Hypothalamus (tissue), 51 donors: ENCODE measurements at places on chromosomes 4 and X.

- no peak for DNase-seq
Observed at GRCh38 chr4:91630054-91630453, 673.7 kb upstream of the GRID2 start.

DNA sequence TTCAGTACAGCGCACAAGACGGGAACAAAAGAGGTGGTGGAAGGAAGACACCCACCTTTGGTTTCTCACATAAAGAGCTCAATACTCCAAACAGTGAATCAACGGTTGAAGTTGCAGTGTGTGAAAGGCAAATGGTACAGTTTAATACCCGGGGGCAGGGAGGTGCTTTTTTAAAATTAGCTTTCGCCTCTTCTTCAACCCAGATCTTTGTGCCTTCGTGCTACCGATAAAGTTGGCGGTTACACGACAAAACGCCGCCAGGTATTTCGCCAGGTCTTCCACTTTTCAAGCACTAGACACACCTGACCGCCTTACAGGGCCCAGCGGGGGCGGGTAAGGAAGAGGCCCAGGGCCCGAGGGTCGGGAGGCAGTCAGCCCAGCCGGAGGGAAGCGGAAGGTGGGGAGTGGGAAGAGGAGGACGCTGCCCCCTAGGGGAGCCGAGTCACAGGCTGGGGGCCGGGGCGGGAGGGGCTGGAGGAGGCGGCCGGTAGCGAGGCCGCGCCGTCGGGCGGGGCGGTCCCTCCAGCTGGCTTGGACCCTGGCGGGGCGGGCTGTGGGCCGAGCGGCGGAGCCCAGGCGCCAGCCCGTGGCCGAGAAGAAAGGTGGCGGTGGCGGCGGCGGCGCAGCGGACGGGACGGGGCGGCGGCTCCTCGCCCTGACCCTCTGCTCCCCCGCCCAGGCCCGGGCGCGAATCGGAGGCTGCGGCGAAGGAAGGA lies 16.0 kb downstream of the UTP3 start:
- DNase-seq: peak; percentile 20

GRCh38 chr4:80103629-80104028 lies 30.6 kb upstream of the ANTXR2 start:
- no peak for DNase-seq

DNA sequence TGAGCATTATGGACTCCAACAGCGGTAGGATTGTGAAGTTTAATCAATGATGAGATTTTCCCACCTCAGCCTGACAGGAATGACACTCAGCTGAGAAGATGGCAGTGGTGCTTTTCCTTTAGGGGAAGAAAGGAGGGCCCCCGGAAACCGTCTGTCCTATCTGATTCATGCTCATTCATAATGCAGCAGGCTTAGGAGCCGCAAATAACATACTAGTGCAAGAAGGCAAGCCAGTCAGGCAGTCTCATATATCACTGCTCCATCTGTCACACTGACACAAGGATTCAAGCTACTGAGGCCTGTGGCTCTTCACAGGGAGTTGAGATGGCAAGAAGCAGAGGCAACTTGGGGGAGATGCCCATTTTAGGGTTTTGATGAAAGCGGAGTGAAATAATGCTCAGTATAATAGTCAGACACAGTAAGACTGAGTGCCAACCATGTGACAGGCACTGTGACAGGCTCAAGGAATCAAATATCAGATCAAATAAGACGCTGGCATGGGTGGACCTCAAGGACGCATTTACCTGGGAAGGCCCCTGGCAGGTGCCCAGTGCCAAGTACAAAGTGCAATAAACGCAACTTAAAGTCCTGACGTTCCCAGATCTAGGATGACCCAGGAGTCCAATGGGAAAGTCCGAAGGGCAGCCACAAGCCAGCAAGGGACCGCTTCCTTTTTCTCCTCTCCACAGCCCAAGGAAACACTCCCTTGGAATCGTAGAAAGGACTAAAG lies 63.4 kb downstream of the FHDC1 start:
- DNase-seq: no peak

GRCh38 chr4:14620567-14621141 lies 381.6 kb upstream of the CPEB2 start:
- no peak for DNase-seq

DNA sequence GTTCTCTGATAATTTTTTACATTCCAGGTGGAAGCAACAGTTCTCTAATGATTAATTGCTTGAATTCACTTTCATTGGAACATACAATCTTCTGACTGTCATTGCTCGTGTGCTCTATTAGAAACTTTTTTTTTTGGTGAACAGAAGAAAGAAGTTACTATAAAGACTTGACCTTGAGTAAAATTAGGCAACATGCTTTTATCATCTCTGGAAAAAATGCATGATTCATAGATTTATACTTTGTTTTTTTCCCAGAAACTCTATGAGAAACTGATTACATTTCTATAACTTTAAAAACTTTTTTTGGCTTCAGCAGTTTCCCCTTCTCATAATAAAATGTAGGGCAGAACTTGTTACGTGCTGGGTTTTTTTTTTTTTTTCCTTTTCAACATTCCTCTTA lies 167.6 kb downstream of the ARHGAP10 start:
- DNase-seq: no peak

DNA sequence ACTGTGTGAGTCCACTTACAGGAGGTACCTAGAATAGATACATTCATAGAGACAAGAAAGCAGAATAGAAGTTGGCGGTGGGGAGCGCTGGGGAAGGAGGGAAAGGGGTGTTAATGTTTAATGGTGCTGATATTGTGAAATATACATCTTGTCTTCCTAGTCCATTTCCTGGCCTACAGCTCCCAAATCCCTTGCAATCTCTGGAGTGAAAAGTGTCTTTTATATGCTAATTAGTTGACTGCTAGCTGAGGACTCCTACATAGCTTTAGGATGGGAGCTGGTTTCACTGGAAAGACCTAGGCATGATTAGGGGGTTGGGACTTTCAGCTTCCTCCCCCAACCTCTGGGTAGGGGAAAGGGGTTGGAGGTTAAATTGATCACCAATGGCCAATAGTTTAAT lies 36.0 kb downstream of the FUNDC1 start:
- DNase-seq: no peak

- no peak for DNase-seq
Observed at GRCh38 chr4:186159613-186160012, 31.8 kb upstream of the CYP4V2 start.

- no peak for DNase-seq
Observed at GRCh38 chrX:48003367-48003757, 427 bp downstream of the ZNF182 start.

DNA sequence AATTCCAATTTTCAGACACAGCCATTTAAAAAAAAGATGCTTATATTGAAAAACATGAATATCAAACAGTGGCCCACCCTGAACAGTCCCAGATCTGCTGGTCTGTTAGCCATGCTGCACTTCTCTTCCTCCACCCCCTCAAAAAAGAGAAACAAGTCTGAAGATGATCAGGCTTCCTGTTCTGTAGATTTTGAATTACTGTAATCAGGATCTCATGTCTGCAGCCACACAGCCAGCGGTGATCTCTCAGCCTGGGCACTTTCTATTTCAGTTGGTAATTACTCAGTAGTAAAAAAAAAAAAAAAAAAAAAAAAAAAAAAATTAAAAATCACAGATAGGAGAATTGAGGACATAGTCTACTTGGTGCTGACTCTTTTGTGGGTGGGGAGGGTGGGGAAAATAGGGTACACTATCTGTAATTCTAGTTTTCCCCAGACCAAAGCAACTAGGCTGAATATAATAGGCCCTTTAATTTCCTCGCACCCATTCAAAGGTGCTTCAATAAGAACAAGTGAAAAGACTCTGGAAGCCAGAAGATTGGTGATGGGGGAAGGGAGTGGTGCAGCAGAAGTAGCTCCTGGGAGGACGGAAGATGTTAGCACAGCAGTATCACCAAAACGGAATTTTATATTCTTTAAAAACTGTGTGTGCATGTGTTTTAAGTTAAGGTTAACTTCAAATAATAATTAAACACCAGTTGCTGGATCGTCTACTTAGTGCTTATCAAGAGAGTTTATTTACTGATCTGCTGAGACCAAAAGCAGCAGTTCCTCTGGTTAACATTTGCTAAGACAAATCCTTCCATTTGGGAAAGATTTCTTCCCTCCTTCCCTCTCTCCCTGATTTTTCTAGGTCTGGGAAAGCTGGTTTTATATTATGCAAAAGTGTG lies 47.0 kb downstream of the SPRY1 start:
- DNase-seq: no peak

DNA sequence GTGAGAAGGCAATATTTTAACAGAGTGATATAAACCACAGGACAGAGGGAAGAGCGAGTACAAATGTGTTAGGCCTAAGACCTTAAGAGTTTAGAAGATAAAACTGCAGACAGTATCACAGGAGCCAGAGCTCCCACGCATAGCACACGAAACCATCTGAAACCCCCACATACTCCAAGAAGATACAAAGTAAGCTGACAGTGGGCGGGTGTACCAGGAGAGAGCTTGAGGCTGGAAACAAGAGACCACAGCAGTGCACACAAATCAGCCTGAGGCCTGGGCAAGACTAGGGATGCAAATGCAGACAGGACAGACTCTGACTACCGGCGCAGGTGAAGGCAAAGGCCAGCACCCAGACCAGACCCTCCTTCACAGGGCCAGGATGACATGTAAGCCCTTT lies 54.1 kb upstream of the ARHGAP24 start:
- DNase-seq: no peak

GRCh38 chrX:42606591-42606990 lies 171.4 kb downstream of the PPP1R2C start:
- no peak for DNase-seq

DNA sequence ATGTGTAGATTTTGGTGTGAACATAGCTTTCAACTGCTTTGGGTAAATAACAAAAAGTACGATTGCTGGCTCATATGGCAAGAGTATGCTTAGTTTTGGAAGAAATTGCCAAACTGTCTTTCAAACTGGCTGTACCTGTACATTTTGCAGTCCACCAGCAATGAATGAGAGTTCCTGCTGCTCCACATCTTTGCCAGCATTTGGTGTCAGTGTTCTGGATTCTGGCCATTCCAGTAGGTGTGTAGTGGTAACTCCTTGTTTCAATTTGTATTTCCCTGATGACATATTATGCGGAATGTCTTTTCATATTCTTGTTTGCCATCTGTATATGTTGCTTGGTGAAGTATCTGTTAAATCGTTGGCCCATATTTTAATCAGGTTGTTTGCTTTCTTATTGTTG lies 20.6 kb upstream of the ALB start:
- DNase-seq: no peak

- no peak for DNase-seq
Observed at GRCh38 chr4:89204624-89205023, 93.3 kb downstream of the TIGD2 start.

DNA sequence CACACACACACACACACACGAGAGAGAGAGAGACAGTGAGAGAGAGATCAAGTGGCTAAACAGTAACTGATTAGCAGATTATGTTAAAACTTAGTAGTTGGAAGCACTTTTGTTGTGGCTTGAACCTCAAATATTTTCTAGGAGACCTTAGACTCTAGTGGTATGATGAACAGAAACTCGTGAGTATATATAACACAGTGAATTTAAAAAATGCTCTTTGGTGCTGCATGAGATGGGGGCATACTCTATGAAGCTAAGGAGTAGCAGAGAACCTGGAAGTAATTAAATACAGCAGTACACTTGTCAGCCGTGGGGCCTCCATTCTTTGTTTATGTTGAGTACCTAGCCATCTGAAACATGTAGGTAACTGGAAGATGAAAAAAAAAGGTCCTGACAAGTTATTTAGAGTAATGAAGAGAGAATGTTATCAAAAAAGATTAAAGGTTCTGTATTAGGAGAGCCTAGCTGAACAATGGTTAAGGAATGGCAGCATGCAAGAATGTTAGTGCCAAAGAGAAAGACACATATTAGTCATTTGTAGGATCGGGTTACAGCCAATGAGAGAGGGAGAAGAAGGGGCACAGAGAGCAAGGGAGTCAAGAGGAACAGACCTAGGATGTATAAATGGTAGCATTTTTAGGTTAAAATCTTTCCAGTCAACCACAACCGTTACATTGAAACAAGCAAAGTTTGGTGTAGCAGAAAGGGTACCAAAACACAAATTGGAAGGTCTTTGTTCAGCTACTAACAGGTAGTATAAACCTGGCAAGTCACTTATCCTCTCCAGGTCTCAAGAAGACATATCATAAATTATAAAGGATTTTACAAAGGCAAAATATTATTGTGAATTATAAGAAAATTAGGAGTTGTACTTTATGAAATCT lies 316.7 kb upstream of the DIPK2B start:
- no peak for DNase-seq

GRCh38 chr4:153735906-153736461 lies 23.8 kb downstream of the RNF175 start:
- no peak for DNase-seq

DNA sequence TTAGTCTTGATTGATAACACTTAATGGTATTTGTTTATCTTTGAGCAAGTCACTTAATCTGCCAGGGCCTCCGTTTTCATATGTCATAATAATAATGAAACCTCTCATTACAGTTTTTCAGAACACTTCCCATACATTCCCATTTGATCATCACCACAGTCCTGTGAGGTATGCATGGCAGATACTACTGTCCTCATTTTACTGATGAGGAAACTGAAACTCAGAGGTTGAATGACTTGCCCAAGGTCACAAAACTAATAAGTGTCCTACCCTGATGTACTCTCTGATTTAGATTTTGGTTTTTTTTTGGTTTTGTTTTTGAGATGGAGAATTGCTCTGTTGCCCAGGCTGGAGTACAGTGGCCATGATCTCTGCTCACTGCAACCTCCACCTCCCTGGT lies 25.7 kb downstream of the ZFX start:
- no peak for DNase-seq

GRCh38 chr4:118839221-118839927 lies 3.4 kb upstream of the SEC24D start:
- no peak for DNase-seq

DNA sequence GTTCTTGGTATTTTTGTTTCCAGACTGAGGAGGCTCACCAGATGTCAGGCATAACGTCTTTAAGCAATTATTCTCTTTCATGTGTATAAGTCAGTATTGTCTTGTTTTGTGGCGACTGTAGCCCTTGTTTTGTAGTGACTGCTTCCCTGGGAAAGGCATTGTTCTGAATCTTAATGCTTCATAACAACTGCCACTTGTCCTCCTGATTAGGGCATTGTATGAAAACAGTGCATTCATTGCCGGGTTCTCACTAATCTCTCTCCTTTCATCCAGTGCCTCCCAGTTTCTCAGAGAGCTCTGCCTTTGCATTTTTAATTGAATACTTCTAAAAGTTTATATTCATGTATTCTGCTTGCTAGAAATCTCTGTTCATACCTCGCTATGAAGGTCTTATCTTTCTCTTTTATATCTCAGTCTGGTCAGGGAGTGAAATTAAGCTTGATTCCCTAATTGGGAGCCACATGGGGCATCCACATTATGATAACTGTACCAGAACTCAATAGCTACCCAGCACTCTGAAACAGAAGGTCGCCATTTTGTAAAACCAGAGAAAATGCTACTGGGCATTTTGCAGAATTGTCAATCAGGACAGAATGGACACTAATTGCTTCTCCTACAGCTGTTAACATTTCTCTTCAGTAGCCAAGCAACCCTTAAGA lies 149.8 kb downstream of the GBA3 start:
- DNase-seq: no peak

GRCh38 chr4:91471280-91471679 lies 832.5 kb upstream of the GRID2 start:
- no peak for DNase-seq
